ENCODE measurements at places on chromosomes 2 and 18.

DNA sequence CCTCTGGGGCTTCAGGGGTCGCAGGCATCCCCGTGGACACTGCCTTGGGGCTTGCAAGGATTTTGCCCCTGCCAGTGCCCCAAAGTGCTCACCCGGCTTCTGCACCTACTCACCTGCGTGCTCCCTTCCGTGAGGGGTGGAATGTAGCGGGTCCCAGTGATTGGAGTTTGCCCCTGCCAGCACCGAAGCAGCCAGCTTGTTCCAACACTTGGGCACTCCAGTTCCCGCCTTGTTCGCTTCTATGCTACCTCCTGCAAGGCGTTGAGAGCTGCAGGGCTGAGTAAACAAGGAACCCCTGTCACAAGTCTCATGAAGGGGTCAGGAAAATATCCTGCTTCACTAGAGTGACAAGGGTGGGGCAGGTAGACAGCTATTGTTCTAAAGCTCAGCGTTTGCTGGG is 631.5 kb downstream of the EPHA4 start:
- no peak for DNase-seq

DNA sequence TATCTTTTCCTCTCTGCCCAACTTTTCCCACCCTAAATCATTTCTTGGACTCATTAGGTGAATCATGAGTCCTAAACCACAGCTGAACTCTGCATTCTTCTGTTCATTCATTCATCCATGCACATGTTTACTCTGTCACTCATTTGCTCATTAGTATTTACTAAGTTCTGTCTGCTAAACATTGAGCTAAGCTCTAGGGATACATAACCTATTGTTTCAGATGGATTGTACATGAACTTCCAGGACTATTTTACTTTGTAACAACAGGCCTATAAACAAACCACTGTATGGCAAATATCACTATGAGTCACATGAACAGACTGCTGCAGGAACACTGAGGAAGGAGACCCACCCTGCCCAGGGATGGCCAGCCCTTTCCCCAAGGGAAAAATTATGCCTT is 14.6 kb upstream of the DYNC2LI1 start:
- peak; percentile 65 for DNase-seq

GRCh38 chr2:195648787-195649186 is 8.2 kb upstream of the SLC39A10 start:
- DNase-seq, result no peak

GRCh38 chr2:1246991-1247390 is 166.3 kb upstream of the TPO start:
- no peak for DNase-seq

GRCh38 chr2:74571058-74571457 is 16.5 kb downstream of the DOK1 start:
- no peak for DNase-seq

GRCh38 chr2:123453046-123453700 is 571.9 kb upstream of the CNTNAP5 start:
- no peak for DNase-seq

GRCh38 chr2:88180605-88181240 is 10.6 kb downstream of the THNSL2 start:
- peak; percentile 43 for DNase-seq

DNA sequence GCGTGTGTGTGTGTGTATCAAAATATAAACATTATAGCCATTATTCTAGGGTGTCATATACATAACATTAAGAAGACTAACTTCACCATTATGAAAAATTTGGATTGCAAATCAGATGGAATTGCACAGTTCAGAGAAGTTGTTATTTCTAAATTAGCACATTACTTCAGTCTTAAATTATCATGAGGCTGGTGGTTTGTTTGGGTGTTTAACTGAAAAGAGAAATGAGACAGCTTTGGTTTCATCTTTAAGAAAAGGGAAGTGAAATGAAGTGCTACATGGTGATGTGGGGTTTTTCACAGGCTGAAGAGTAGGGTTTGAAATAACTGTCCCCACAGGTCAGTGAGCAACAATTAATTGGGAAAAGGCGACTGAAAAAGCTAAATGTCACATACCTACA is 161.2 kb upstream of the XIRP2 start:
- DNase-seq, result no peak

All from BJ (cell line).